Lung (tissue), 17 donors: ENCODE measurements at places on chromosomes 3 and 15. TPM values are rescaled to one million over a fixed set of nuclear protein-coding genes. Genes with fewer than 3 reads are reported as not detected.

GRCh38 chr15:69848551-69849231 is 249.0 kb downstream of the TLE3 start:
- H3K27ac ChIP-seq = no peak overlapping the region
- peaks cover 4% of the 10 kb centered on the region for H3K27me3 ChIP-seq
- H3K4me3 ChIP-seq = no peak overlapping the region
- H3K4me1 ChIP-seq = peaks cover 5% of the 10 kb centered on the region

GRCh38 chr3:101928890-101929289 is 79.6 kb downstream of the NFKBIZ start:
- H3K27ac ChIP-seq = no peak overlapping the region
- no peaks in the 10 kb centered on the region for H3K36me3 ChIP-seq
- no peak overlapping the region for H3K4me3 ChIP-seq
- DNase-seq = no peak
- no peaks in the 10 kb centered on the region for H3K4me1 ChIP-seq

GRCh38 chr3:182501856-182502255 is 291.4 kb upstream of the ATP11B start:
- no peak overlapping the region for H3K4me3 ChIP-seq
- H3K4me1 ChIP-seq = no peaks in the 10 kb centered on the region
- DNase-seq = peak; percentile 86
- H3K27ac ChIP-seq = no peak overlapping the region
- no peaks in the 10 kb centered on the region for H3K27me3 ChIP-seq

GRCh38 chr3:188939814-188940572 is 231.8 kb upstream of the TPRG1 start:
- no peak for DNase-seq
- H3K27me3 ChIP-seq = no peaks in the 10 kb centered on the region
- no peak overlapping the region for H3K27ac ChIP-seq
- no peaks in the 10 kb centered on the region for H3K36me3 ChIP-seq
- H3K4me1 ChIP-seq = no peaks in the 10 kb centered on the region
- no peak overlapping the region for H3K4me3 ChIP-seq

DNA sequence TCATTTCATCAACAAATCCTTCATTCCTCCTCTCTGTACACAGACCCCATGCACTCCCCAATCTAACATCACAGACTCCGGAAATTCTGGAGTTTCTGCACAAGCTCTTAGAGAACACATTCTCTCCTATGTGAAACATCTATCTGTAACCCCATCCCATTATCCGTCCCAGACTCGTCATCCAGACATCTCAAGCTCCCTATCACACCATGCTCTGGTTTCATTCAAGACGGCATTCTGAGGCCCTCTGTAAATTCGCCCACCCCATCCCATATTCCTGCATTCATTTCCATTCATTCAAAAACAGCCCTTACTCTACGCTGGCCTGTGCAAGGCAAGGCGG is 575 bp downstream of the LEO1 start:
- H3K4me3 ChIP-seq = peak overlapping the region; percentile 88
- no peak for DNase-seq
- peaks cover 7% of the 10 kb centered on the region for H3K4me1 ChIP-seq
- H3K36me3 ChIP-seq = peaks cover 9% of the 10 kb centered on the region

DNA sequence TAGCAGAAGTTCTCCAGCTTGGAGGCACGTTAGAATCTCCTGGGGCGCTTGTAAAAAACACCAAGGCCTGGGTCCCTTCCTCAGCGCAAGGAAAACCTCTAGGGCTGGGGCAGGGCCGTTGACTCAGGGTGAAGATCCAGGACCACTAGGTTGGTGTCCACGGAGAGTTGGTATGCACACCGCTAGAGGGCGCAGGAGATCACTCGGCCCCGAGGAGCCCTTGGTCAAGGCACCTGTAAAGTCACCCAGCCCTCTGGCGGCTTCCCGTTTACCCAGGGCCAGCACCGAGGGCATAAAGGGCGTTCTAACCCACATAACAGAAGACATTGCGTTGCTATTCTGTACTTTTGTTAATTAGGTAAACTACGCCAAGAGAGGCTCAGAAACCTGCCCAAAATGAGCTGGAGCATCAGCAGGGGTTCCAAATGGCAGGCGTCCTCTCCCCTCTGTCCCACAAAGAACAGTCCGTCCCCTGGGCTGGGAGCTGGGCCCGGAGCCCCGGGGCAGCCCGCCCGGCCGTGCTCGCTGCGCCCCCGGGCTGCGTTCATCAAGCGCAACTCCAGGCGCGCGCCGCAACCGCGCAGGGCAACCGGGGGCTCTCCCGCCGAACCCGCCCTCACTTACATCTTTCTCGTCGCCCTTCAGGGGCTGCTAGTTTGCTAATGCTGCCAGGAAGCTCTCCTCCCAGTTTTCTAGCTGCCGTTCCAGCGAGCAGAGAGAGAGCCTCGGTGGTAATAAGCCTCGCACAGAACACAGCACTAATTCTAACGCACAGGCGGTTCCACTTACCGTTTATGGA is 332.1 kb downstream of the ARRDC4 start:
- peaks cover 32% of the 10 kb centered on the region for H3K27me3 ChIP-seq
- peak; percentile 20 for DNase-seq
- no peak overlapping the region for H3K4me3 ChIP-seq

- no peak overlapping the region for H3K4me3 ChIP-seq
- no peaks in the 10 kb centered on the region for H3K4me1 ChIP-seq
- H3K36me3 ChIP-seq = no peaks in the 10 kb centered on the region
- no peak overlapping the region for H3K27ac ChIP-seq
- no peak for DNase-seq
- no peaks in the 10 kb centered on the region for H3K27me3 ChIP-seq
Observed at GRCh38 chr3:106534206-106534605, 665.4 kb upstream of the CBLB start.

DNA sequence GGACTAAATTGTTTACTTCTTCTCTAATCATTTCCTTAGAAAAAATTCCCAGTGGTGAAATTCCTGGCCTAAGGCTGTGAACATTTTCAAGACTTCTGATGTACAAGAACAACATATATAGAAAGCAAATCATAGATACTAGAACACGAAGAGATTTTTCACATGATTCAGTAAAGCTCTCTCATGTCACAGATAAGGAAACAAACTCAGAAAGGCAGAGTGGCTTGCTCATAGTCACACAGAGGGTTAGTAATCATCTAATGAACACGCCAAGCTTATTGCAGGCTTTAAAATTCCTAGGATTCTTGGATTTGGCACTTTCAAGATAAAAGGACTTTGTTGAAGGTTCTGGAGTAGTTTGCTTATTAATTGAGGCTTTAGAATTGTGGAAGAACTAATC is 26.2 kb downstream of the CRTAP start:
- H3K27me3 ChIP-seq = no peaks in the 10 kb centered on the region
- H3K27ac ChIP-seq = no peak overlapping the region
- DNase-seq = peak; percentile 7
- peaks cover 26% of the 10 kb centered on the region for H3K36me3 ChIP-seq

GRCh38 chr3:177887475-177887874 is 648.8 kb upstream of the KCNMB2 start:
- no peaks in the 10 kb centered on the region for H3K27me3 ChIP-seq
- no peak for DNase-seq
- H3K27ac ChIP-seq = no peak overlapping the region

GRCh38 chr15:58805095-58805494 is 34.0 kb downstream of the MINDY2 start:
- H3K4me3 ChIP-seq = no peak overlapping the region
- no peak overlapping the region for H3K27ac ChIP-seq
- peaks cover 9% of the 10 kb centered on the region for H3K36me3 ChIP-seq
- H3K4me1 ChIP-seq = peaks cover 5% of the 10 kb centered on the region
- no peaks in the 10 kb centered on the region for H3K27me3 ChIP-seq

- no peaks in the 10 kb centered on the region for H3K36me3 ChIP-seq
- H3K27ac ChIP-seq = no peak overlapping the region
Observed at GRCh38 chr3:42736531-42736930, 33.9 kb upstream of the HHATL start.

DNA sequence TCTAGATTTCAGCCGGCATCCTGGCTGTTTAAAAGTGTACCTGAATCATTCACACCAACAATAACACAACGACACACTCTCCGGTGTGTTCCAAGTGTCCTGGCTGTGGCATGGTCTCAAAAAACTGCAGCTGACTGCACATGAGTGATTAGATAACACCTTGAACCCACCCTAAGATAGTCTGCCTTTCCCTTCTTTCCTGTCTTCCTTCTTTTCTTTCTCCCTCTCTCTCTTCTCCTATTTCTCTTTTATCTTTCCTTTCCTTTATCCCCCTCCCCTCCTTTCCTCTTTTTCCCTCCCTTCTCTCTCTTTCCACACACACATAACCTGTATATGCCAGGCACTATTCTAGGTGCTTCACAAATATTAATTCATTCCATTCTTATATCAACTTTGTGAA is 1.2 kb upstream of the FAH start:
- H3K27ac ChIP-seq = no peak overlapping the region
- H3K27me3 ChIP-seq = no peaks in the 10 kb centered on the region
- H3K36me3 ChIP-seq = no peaks in the 10 kb centered on the region
- DNase-seq = no peak

DNA sequence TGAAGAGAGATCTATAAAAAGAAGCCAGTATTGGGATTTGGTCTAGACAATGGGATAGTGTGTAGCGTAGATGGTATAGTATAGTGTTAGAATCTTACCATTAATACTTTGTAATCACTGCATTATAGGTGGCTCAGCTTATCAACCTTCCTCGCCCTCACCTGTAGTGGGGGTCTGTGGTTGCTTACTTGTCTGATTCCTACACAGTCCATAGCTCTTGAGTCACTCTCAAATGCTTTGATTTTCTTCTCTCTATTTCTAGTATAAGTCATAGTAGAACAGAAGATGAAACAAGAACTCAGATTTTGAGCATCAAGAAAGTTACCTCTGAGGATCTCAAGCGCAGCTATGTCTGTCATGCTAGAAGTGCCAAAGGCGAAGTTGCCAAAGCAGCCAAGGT is 115.2 kb downstream of the IL1RAP start:
- no peak for DNase-seq
- H3K4me1 ChIP-seq = no peaks in the 10 kb centered on the region
- no peak overlapping the region for H3K4me3 ChIP-seq

DNA sequence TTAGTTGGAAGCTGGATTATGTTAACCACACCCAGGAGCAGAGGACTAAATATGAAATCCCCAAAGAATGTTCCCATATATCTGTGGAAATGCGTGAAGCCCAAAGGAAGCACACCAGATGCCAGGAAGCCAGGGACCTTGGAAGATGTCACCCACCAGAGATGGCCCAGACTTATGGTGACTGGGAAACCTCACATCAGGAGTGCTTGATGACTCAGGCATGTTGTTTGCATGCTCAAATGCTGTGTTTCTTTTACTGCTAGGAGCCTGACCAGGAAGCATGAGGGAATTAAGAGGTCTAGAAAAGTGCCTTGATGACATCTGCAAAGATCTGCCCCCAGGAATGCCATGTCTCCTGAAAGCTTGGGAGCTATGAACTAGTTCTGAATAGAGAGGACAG is 109.0 kb upstream of the SLC2A2 start:
- no peak overlapping the region for H3K4me3 ChIP-seq
- no peak overlapping the region for H3K27ac ChIP-seq
- DNase-seq = no peak
- H3K4me1 ChIP-seq = no peaks in the 10 kb centered on the region
- H3K36me3 ChIP-seq = peaks cover 8% of the 10 kb centered on the region
- no peaks in the 10 kb centered on the region for H3K27me3 ChIP-seq

DNA sequence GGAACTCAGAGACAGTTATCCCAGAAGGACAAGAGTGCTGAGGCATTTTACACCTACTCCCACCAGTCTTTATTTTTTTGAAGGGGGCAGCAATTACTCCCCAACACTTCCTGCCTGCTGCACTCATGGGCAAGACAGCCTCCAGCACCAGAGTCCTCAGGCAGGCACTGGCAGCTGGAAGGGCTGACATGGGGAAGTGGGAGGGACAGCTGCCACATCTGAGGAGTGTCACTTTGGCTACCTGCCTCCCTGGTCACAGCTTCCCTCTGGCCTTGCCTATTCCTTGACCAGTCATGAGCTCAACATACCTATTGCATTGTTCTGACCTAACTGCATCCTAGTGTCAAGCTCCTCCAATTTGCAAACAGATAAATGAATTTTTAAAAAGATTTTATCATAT is 10.2 kb upstream of the LACTB start:
- H3K4me1 ChIP-seq = no peaks in the 10 kb centered on the region
- H3K36me3 ChIP-seq = no peaks in the 10 kb centered on the region
- no peak for DNase-seq
- H3K27me3 ChIP-seq = no peaks in the 10 kb centered on the region

- H3K27ac ChIP-seq = no peak overlapping the region
- H3K36me3 ChIP-seq = no peaks in the 10 kb centered on the region
- no peaks in the 10 kb centered on the region for H3K4me1 ChIP-seq
- no peak overlapping the region for H3K4me3 ChIP-seq
Observed at GRCh38 chr3:84738086-84738485, 220.7 kb upstream of the CADM2 start.

DNA sequence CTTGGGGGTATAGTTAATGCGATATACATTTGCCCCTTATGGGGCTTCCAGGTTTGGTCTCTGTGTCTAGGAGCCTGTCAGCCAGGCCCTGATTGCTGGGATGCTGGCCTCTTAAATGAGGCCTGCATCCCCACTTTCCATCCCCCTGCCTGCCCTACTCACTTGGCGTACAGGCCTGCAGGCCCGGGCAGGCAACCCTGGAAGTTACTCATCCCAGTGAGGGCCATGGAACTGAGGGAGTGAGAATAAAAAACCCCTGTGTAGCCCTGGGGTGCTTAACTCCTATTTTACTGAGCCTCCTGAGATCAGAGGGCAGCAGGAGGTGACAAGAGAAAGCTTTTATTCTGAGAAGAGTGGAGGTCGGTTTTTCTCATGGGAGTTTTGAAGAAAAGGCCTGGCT is 2.0 kb downstream of the DISP2 start:
- no peak for DNase-seq
- H3K4me1 ChIP-seq = peaks cover 11% of the 10 kb centered on the region
- H3K36me3 ChIP-seq = no peaks in the 10 kb centered on the region
- H3K4me3 ChIP-seq = no peak overlapping the region
- peaks cover 13% of the 10 kb centered on the region for H3K27me3 ChIP-seq
- H3K27ac ChIP-seq = no peak overlapping the region

- no peaks in the 10 kb centered on the region for H3K4me1 ChIP-seq
- no peaks in the 10 kb centered on the region for H3K36me3 ChIP-seq
- H3K4me3 ChIP-seq = no peak overlapping the region
- H3K27ac ChIP-seq = no peak overlapping the region
- H3K27me3 ChIP-seq = no peaks in the 10 kb centered on the region
Observed at GRCh38 chr3:191915712-191916111, 454.7 kb downstream of the PYDC2 start.

- H3K4me3 ChIP-seq = no peak overlapping the region
- no peaks in the 10 kb centered on the region for H3K4me1 ChIP-seq
- no peaks in the 10 kb centered on the region for H3K27me3 ChIP-seq
- peak; percentile 48 for DNase-seq
- no peak overlapping the region for H3K27ac ChIP-seq
- H3K36me3 ChIP-seq = peaks cover 22% of the 10 kb centered on the region
Observed at GRCh38 chr3:94069194-94069813, 6.4 kb downstream of the NSUN3 start.

POLR2M gene
- total RNA-seq = 65.2 TPM

RBMS3 gene
- 117 TPM for total RNA-seq

BTBD1 gene
- 71.0 TPM for total RNA-seq

ARL8B gene
- 84.2 TPM for total RNA-seq

TM4SF18 gene
- 28.5 TPM for total RNA-seq

BFSP2 gene
- total RNA-seq = not detected

CNTN4 gene
- total RNA-seq = 30.7 TPM

REC114 gene
- not detected for total RNA-seq
